Lung (tissue), 17 donors: ENCODE measurements at places on chromosomes 4 and X. TPM values are rescaled to one million over a fixed set of nuclear protein-coding genes. Genes with fewer than 3 reads are reported as not detected.

DNA sequence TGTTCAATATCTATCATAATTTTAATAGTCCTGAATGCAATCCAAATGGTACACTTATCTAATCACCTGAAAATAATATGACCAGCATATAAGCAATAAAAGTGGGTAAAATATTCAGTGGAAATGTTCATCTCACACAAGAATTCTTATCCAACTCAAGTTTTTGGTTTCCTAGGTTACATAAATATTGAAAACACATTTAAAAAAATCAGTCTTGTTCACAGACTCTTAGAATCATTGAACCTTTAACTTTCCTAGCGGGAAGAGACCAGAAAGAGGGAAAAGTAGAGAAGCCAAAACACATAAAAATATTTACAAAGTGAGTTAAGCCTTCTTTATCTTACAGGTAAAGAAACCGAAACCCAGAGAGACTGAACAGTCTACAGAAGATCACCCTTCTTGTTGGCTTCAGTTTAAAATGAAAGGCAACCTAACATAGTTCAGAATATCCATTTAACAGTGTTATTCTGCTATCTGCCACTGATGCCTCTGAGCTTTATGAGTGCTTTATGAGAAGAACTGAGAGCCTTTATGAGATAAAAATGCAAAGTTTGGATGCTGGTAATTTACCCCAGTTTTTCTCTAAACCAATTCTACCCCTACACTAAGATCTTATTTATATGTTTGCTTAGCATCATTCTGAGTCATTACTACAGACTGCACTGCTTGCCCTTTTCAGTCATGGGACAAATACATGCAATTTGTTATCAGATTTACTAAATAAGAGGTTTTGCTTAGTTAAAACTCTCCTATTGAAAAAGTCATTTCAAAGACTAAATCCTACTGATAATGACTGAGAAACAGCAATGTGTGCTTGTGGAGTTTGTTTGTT, 453.3 kb upstream of the INTU start:
- no peak for DNase-seq
- no peak overlapping the region for H3K4me3 ChIP-seq
- no peaks in the 10 kb centered on the region for H3K36me3 ChIP-seq
- no peaks in the 10 kb centered on the region for H3K27me3 ChIP-seq

GRCh38 chr4:129218897-129219296, 122.9 kb downstream of the C4orf33 start:
- no peaks in the 10 kb centered on the region for H3K4me1 ChIP-seq
- no peak overlapping the region for H3K4me3 ChIP-seq
- H3K36me3 ChIP-seq: no peaks in the 10 kb centered on the region

Gene LDB2
- 147 TPM for total RNA-seq

- DNase-seq: no peak
- no peaks in the 10 kb centered on the region for H3K27me3 ChIP-seq
- no peak overlapping the region for H3K27ac ChIP-seq
- H3K4me1 ChIP-seq: no peaks in the 10 kb centered on the region
These were observed 101.8 kb upstream of the CXorf51B start for GRCh38 chrX:146707781-146708180.

DNA sequence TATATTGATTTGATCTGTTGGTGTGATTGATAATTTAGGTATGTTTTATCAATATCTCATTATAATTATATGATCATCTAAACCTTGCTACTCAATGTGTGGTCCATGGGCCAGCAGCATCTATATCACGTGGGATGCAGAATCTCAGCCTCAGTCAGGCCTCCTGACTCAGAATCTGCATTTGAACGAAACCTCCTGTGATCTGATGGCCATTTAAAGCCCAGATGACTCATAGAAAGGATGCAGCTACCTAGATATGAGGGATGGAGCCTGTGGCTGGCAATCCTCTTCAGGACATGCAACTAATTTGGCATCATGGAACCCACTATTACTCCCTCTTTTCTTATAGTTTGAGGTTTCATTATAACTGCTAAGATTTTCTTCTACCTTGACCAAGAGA, 11.3 kb upstream of the CHRNA9 start:
- no peak overlapping the region for H3K27ac ChIP-seq
- no peaks in the 10 kb centered on the region for H3K27me3 ChIP-seq
- no peaks in the 10 kb centered on the region for H3K4me1 ChIP-seq
- H3K4me3 ChIP-seq: no peak overlapping the region

- no peak for DNase-seq
- H3K4me3 ChIP-seq: no peak overlapping the region
- no peaks in the 10 kb centered on the region for H3K36me3 ChIP-seq
- H3K27me3 ChIP-seq: no peaks in the 10 kb centered on the region
- H3K4me1 ChIP-seq: no peaks in the 10 kb centered on the region
These were observed 1124.0 kb upstream of the TENM3 start for GRCh38 chr4:181119186-181119585.

- no peak overlapping the region for H3K4me3 ChIP-seq
- no peak overlapping the region for H3K27ac ChIP-seq
- H3K36me3 ChIP-seq: no peaks in the 10 kb centered on the region
These were observed 37.2 kb upstream of the CPEB2 start for GRCh38 chr4:14965071-14965470.

- no peak for DNase-seq
- H3K27me3 ChIP-seq: peaks cover 24% of the 10 kb centered on the region
- no peak overlapping the region for H3K27ac ChIP-seq
- H3K4me3 ChIP-seq: no peak overlapping the region
These were observed 10.5 kb downstream of the MSX1 start for GRCh38 chr4:4869731-4870571.
